Adrenal gland (tissue), 19 donors: ENCODE measurements at places on chromosomes 2 and 18. TPM values are rescaled to one million over a fixed set of nuclear protein-coding genes. Genes with fewer than 3 reads are reported as not detected.

DNA sequence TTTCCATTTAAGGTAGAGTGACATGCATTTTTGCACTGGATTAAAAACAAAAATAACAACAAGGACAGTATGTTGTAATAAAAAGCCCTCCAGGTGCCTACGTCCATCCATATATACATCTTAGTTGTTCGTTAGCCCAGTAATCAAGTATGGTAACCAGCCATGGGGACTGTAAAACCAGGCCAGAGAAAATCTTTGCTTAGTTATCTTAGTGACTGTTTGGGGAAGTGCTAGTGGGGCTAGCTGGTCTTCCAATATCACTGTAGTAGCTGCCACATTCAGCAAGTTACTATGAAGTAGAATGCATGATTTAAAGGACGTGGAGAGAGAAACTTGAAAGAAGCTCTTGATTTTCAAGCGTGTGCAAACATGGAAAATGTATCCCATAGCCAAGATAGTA, 95.9 kb upstream of the STON1 start:
- no peaks in the 10 kb centered on the region for H3K4me1 ChIP-seq
- no peaks in the 10 kb centered on the region for H3K27me3 ChIP-seq
- DNase-seq, result no peak
- peak overlapping the region; percentile 56 for H3K27ac ChIP-seq
- no peaks in the 10 kb centered on the region for H3K36me3 ChIP-seq

RGPD4 gene
- not detected for total RNA-seq

DNA sequence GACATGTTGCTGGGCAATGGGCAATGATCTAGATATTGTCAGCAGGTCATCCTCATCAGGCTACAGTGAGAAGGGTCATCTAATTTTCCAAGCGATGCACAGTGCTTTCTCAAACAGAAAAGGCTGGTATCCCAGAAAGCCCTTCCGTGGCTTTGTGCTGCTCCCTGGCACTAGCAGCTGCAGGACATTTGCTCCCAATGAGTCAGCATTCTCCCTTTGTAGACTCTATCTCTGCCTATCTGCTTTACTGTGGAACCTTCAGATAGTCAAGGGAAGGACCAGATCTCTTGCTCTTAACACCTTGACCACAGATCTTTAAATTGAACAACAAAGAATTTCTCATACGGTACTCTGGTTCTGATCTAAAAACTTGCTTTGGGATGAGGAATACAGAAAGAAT, 101.4 kb downstream of the CDH2 start:
- no peak for DNase-seq
- H3K36me3 ChIP-seq, result no peaks in the 10 kb centered on the region
- H3K4me3 ChIP-seq, result no peak overlapping the region
- H3K27me3 ChIP-seq, result no peaks in the 10 kb centered on the region
- H3K4me1 ChIP-seq, result peaks cover 32% of the 10 kb centered on the region

DNA sequence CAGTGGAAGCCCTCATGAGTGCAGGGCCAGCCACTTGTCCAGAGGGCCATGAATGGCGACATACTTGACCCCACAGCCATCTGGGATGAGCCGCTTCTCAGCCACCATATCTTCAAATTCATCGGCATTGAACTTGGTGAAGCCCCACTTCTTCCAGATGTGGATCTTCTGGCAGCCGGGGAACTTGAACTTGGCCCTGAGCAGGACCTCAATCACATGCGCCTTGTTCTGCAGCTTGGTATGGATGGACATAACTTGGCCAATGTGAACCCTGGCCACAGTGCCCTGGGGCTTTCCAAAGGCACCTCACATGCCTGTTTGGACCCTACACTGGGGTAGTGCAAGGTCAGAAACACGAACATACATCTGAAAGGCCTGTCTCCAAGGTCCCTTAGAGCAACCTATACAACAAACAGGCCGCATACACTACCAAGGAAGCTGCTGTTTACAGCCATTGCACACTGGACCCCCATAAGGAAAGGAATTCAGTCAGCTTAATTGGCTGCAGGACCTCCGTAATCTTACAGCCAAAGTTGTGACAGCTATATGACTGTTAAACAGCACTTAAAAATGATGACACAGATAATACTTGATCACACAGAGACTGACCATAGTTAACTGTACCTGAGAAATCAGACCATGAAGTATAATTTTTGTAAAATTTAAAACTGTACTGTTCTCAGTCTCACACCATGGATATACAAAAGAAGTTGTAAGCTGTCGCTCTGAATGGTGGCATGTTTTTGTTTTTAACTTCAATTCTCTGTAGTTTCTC, 53.8 kb downstream of the USP34 start:
- H3K4me1 ChIP-seq, result peaks cover 28% of the 10 kb centered on the region
- H3K4me3 ChIP-seq, result no peak overlapping the region

DNA sequence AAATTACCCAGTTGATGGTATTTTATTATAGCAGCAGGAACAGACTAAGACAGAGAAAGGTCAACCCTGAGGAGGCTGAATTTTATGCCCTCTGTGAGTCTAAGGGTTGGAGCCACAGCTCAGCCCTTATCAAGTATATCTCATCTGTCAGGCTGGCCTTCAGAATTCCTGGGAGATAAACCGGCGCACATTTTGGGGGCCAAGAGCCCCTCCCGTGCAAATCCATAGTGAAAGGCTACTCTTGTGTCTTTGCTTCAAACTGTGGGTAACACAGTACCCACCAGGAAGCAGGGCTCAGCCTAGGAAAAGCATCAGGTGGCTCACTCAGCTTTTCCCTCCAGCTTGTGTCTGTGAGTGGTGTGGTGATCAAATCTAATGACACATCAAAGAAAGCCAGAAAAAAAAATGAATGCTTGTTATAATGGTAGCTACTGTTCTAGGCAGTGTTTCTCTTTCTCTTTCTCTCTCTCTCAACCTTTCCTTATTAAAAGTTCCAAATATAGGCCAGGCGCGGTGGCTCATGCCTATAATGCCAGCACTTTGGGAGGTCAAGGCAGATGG, 25.0 kb upstream of the ASXL2 start:
- no peaks in the 10 kb centered on the region for H3K36me3 ChIP-seq
- DNase-seq, result peak; percentile 31
- H3K27ac ChIP-seq, result peak overlapping the region; percentile 26
- H3K27me3 ChIP-seq, result no peaks in the 10 kb centered on the region

DNA sequence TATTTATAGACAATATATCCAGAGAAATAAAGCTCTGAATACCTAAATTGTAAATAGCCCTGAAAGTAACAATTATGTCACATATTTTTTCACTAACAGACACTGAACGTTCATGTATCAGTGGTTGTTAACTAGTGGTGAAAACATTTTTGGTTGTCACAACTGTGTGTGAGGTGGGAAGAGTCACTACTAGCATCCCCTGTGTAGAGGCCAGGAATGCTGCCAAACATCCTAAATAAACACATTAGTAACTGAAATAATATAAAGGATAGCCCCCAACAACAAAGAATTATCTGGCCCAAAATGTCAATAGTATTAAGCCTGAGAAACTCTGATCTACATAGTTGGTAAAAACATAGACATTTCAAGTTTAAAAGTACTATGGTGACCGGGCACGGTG, 64.5 kb downstream of the ROCK1 start:
- no peak overlapping the region for H3K27ac ChIP-seq
- DNase-seq, result no peak
- no peak overlapping the region for H3K4me3 ChIP-seq
- peaks cover 51% of the 10 kb centered on the region for H3K4me1 ChIP-seq
- H3K27me3 ChIP-seq, result no peaks in the 10 kb centered on the region
- no peaks in the 10 kb centered on the region for H3K36me3 ChIP-seq

DNA sequence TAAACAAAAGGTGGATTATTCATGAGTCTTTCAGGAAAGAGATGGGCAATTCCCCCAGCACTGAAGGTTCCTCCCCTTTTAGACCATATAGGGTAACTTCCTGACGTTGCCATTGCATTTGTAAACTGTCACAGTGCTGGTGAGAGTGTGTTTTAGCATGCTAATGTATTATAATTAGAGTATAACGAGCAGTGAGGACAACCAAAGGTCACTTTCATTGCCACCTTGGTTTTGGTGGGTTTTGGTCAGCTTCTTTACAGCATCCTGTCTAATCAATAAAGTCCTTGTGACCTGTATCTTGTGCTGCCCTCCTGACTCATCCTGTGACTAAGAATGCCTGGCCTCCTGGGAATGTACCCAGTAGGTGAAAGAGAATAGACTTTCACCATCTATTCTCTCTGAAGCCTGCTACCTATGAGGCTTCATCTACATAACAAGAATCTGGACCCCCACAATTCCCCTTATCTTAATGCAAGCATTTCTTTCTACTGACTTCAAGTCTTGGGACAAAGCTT, 148.7 kb downstream of the CABLES1 start:
- H3K4me3 ChIP-seq, result no peak overlapping the region
- no peaks in the 10 kb centered on the region for H3K36me3 ChIP-seq
- no peaks in the 10 kb centered on the region for H3K4me1 ChIP-seq
- no peaks in the 10 kb centered on the region for H3K27me3 ChIP-seq
